ENCODE measurements at places on chromosomes 13 and 19.

DNA sequence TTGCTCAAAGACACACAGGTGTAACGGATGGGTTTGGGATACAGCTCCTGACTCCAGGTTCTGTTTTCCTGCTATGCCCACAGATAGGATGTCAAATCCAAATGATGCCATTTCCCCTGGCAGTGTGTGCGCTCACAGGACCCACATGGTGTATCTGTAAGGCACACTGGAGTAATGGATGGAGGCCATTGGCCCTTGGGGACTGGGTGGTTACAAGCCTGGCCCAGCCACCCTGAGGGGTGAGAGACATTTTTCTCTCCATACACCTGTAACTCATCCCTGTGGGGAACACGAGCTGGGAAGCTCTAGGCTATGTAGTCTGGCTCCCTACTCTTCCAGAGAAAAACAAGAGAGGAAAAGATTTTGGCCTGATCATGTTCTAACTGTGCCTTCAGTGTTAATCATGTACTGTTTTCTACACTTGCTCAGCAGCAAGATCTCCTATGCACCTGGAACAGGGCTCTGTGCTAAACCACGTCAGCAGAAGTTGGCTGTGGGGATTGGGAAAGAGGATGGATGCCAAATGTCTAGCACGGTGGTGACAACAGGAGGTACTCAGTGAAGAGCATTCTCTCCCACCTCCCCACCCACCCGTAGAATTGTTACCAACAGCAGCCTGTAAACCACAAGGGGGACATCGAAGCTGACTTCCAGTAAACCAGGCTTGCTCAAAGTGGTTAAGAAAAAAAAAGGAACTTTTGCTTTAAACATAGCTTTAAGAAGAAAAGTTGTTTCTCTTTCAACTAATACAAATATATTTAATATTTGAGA is 237.0 kb downstream of the LACC1 start:
- no peak for DNase-seq

- no peak for DNase-seq
These were observed 30.2 kb downstream of the MEIS3 start for GRCh38 chr19:47389150-47389556.

- no peak for DNase-seq
These were observed 277.5 kb downstream of the LIG4 start for GRCh38 chr13:107937848-107938247.

DNA sequence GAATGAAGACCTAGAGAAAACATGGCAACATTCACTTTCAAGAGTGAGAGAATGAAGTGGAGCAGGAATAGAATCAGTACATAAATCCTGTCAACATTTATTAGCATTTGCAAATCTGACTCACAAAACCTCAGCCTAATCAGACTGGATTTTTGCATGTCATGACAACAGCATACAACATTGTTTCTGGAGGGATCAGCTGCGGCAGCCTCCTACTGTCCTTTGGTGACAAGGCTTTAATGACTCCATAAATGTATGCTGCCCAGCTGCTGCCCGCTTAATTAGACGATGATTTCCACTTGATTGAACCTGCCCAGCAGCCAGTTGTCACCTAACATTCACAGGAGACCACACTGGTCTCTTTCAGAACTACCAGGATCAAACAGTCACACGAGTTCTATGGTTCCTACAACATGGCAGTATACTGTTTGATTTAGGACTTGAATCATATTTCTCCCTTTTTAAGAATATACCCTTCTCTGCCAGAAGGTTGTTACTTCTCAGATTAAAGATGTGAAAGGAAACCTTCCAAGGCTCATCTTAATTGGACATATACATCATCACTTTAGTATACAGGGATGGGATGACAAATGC is 9.3 kb downstream of the EBPL start:
- no peak for DNase-seq

GRCh38 chr19:37718304-37718703 is 1.3 kb downstream of the ZNF607 start:
- no peak for DNase-seq

DNA sequence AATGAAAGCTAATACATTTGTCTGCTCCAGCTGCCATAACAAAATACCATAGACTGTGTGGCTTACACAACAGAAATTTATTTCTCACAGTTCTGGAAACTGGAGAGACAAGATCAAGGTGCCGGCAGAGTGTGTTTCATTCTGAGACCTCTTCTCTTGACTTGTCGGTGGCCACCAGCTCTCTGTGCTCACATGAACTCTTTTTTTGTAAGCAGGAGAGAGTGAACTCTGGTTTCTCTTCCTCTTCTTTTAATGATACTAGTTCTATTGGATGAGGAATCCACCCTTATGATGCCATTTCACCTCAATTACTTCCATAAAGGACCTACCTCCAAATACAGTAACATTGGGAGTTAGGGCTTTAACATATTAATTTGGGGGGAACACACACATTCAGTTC is 11.7 kb downstream of the KCTD12 start:
- no peak for DNase-seq

DNA sequence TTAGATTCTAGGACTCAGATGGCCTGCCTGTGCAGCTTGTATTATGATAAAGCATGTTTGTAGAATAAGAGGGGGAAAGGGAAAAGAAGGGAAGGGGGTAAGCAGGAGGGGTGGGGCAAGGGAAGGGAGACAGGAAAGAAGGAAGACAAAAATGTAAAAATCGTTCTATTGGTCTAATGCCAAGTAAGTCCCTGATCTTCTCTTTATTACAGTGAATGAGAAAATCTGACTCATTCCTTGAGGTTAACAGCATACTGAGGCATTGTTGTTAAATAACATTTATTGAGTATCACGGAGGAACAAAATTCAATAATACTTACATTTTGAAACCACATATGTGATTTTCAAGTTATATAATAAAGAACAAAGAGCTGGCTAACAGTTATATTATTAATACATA is 1534.7 kb downstream of the OLFM4 start:
- DNase-seq: no peak

GRCh38 chr13:51714663-51715168 is 89.2 kb downstream of the DHRS12 start:
- DNase-seq: no peak

DNA sequence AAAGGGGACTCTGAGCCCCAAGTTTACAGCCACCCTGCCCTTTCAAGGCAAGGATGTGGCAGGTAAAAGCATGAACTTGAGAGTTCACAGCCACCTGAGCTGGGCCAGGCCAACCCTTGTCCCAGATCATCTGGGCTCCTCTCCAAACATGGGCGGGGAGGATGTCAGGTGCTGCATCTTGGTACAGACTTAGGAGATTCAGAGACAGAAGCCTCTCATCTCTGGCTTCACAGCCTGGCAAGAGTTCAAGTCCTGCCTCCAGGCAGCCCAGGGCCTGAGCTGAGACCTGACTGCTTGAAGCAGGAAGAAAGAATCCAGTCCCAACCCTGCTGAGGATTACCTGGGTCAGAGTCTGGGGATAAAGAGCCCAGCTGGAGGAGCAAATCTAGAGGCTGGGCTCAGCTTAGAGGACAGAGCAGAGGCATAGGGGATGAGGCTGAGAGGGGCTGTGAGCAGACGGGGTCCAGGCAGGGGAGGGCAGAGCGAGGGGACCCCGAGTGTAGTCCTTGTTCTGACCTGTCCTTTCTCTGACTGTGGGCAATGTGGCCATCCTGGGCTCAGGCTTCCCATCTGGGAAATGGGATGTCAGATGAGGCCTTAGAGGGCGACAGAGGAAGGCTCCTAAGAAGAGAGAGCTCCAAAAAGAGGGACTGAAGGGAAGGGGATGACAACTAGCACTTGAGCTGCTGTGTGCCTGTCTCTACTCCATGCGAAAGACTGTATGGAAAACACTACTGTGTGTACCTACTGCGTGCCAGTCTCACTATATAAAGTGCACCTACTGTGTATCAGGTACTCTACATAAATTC is 6.6 kb upstream of the OR10H5 start:
- peak; percentile 25 for DNase-seq

GRCh38 chr13:37656247-37656940 is 57.8 kb upstream of the POSTN start:
- no peak for DNase-seq

GRCh38 chr13:84999252-84999651 is 800.0 kb downstream of the SLITRK6 start:
- DNase-seq: no peak

DNA sequence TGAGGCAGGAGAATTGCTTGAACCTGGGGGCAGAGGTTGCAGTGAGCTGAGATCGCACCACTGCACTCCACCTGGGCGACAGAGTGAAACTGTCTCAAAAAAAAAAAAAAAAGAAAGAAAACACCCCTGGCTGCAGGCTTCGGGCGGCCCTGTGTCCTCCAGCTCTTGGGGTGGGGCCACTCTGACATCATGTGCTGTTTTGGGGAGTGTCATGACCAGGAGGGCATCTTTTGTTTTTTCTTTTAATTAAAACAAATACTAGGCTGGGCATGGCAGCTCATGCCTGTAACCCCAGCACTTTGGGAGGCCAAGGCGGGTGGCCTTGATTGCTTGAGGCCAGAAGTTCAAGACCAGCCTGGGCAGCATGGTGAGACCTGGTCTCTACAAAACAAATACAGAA is 52.1 kb downstream of the KDM4B start:
- no peak for DNase-seq

DNA sequence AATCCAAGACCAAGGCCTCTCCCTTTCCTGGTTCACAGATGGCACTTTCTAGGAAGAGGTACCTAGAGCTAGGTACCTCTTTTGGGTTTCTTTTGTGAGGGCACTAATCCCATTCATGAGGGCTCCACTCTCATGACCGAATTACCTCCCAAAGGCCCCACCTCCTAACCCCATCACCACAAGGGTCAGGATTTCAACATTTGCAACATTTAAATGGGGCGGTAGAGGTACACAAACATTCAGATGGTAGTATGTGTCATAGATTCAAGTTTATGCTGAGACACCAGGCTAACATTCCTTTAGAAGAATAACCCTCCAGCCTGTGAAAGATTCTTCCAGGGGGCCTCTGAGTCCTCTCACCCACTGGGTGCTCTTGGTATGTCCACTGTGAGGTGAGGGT is 116.3 kb downstream of the FOXO1 start:
- DNase-seq: no peak

GRCh38 chr13:99989276-99990125 is 7.9 kb downstream of the ZIC2 start:
- no peak for DNase-seq

DNA sequence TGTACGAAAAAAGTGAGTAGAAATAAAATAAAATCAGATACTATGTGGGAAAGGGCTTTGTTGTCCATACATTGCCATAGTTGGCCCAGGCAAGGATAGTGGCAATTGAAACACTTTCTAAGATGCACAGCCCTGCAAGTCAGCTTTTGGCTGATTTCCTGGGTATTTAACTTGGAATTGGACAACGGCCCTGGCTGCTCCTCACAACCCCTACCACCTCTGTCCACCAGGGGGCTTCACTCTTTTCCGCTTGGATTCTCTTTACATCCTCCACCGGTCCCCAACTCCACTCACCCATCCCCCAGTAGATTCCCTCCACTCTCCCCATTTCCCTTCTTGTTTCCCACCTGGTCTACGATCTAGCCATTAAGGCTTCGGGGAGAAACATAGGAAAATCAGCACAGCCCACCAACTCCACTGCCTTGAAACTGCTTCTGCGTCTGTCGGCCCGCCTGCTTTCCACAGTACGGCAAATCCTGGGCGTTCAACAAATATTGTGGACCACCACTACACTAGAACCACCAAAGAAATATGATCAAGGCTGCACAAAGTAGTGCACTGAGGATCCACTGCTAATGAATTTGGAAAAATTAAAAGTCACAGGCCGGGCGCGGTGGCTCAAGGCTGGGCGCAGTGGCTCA is 48.6 kb upstream of the GTF3A start:
- DNase-seq: no peak

- no peak for DNase-seq
These were observed 673 bp downstream of the SPATA13 start for GRCh38 chr13:24161010-24161775.

- peak; percentile 75 for DNase-seq
These were observed 1.5 kb upstream of the BCAT2 start for GRCh38 chr19:48812094-48812929.

DNA sequence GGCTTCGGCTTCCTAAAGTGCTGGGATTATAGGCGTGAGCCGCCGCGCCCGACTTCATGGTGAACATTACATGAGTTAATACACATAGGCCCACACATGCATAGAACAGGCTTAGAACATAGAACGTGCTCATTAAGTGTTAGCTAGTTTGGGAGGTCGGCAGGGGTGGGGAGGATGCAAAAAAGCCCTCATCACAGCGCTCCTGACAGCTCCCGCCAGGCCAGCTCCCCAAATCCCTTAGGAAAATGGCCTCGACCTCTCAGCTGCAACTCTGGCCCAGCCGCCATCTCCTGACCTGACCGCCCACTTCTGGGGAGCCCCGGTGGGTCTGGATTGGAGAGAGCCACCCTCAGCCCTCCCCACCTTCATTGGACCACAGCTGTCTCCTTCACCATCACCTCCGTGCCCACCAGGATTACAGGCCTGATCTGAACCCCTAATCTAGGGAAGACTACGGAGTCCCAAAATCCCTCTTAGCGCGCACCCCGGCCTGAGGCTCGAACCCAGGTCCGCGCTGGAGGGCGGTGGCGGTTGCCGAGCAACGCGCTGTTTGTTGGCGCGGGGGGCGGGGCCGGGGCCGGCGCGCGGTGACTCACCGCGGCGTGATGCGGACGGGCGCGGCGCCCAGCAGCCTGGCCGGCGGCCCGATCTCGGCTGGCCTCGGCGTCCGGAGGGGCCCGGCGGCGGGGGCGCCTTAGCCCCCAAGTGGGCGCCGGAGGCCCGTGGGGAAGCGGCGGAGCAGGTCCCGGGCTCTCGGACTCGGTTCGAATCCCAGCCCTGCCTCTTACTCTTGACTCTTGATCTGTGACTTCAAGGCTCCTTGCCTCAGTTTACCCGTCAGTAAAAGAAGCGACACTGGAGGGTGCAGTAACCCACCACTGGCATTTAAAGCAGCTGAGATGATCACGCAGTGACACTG is 26.7 kb upstream of the NANOS3 start:
- peak; percentile 38 for DNase-seq

- no peak for DNase-seq
These were observed 421.5 kb downstream of the TSHZ3 start for GRCh38 chr19:30927705-30928104.

DNA sequence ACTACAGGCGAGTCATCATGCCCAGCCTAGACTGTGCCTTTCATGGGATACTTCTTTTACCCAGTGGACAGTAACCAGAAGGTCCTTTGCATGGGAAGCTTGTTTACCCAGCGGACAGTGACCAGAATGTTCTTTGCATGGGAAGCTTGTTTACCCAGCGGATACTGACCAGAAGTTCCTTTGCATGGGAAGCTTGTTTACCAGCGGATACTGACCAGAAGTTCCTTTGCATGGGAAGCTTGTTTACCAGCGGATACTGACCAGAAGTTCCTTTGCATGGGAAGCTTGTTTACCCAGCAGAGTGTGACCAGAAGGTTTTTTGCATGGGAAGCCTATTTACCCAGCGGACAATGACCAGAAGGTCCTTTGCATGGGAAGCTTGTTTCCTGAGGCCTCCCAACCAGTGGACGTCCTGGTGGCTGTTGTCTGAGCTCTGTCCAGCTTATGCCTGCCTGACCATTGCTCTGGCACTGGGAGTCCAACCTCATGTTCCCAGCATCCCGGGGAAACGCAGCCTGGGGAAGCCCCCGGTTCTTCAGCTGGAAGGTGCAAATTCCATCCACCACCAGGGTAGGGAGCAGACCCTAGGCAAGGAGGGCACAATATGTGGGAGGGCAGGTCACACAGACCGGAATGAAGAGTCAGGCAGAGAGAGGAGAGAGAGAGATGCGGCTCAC is 41.6 kb upstream of the PDCD5 start:
- DNase-seq: no peak

GRCh38 chr19:39196860-39197562 is at the start of gene NCCRP1:
TSS of gene NCCRP1 (plus strand) at chr19:39196964. CDS start at chr19:39196983, 19 bp downstream.
- no peak for DNase-seq
